ENCODE measurements at places on chromosomes 12 and 14.

DNA sequence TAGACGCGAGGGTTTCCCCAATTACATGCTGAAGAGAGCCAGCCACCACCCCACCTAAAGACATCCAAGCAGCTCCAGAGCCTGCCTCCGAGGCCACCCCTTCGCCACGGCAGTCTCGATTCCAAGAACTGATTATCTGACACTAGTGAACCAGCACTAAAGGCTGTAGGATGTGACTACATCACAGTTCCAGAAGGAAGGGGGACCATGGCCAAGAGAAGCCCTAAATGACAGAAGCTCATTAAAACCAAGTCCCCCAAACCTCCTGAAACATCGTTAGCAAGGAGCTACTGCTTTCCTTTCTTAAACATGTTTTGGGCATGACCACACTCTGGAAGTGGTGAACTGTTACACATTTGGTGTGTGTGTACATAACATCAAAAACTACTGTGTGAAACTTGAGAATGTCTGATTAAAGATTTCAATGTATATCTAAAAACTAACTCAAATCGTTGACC lies 88.2 kb downstream of the DUSP16 start:
- no peak overlapping the region for H3K4me3 ChIP-seq
- peaks cover 60% of the 10 kb centered on the region for H3K36me3 ChIP-seq
- H3K27ac ChIP-seq = peak overlapping the region; percentile 22
- no peaks in the 10 kb centered on the region for H3K27me3 ChIP-seq
- DNase-seq = no peak

GRCh38 chr14:85535991-85536832 lies 6.3 kb downstream of the FLRT2 start:
- peak overlapping the region; percentile 89 for H3K27ac ChIP-seq
- H3K4me3 ChIP-seq = peak overlapping the region; percentile 86
- H3K36me3 ChIP-seq = peaks cover 21% of the 10 kb centered on the region
- peaks cover 51% of the 10 kb centered on the region for H3K4me1 ChIP-seq

DNA sequence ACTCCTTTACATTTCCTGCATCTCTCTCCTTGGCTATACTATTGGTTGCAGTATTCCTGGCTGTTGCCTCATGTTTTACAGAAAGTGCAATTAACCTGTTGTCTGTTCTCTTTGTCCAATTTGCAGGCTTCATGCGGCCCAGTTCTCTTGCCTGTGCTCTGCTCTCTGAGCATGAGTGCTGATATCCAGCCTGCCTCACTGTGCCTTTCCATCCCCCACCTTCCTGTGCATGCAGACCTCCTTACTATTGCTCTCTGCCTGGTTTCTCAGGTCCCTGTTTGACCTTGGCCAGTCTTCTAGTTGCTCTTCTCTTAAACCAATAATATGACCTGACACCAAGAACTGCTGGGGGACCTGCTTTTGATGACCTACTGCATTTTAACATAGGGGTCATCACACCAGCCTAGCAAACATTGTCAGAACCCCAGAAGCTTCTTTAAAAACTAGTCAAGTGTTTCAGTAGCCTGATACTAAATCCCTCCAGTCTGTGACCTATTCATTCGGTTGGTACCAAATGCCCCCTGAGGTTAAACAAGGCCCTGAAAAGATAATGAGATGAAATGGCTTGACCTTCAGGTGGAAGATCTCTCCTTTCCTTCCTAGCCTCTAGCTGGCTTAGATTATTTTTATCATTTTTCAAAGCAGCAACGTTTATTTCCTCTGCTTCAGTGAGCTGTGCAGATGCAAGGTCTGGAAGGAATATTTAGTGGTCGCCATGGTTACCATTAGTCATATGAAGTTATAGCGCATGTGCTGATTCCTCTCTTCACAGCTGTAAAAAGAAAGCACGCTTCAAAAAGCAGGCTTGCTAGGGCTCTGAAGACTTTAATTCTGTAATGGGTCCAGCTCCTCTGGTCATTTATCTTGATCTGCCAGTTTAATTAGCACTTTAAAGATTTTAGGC lies 216.5 kb downstream of the PHLDA1 start:
- no peak for DNase-seq
- no peaks in the 10 kb centered on the region for H3K36me3 ChIP-seq
- H3K27me3 ChIP-seq = peaks cover 10% of the 10 kb centered on the region
- no peak overlapping the region for H3K27ac ChIP-seq

DNA sequence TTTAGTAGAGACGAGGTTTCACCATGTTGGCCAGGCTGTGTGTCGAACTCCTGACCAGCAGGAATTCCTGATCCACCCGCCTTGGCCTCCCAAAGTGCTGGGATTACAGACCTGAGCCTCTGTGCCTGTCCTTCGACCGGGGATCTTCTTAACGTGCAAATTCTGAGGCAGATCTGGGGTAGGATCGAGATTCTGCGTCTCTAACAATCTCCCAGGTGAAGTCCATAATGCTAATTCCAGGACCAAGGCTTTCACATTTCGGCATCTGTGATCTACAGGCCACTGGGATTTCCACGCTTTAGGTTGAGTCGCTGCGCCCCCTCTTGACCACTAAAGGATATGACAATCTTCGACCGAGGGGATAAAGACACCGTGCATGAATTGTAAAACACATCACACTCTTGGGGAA lies 24.8 kb downstream of the FOS start:
- no peak for DNase-seq
- no peaks in the 10 kb centered on the region for H3K4me1 ChIP-seq
- H3K4me3 ChIP-seq = no peak overlapping the region
- no peak overlapping the region for H3K27ac ChIP-seq
- no peaks in the 10 kb centered on the region for H3K27me3 ChIP-seq
- no peaks in the 10 kb centered on the region for H3K36me3 ChIP-seq

DNA sequence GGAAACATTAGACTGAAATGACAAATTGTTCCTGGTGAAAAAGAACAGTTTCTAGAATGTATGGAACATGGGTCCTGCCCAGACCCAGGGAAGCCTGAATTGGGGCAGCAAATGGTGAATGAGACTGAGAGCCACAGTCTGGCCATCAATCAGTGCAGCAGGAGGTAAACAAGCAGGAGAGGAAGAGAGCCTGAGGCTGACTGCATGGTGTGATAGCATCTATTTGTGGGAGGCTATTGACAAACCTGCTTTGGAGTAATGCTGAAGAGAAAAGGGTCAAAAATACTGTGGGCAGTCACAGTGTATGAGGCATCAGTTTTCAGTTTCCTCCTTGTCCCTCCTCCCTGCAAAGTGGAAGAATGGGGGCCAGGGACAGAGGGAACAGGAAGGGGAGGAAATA lies 136.8 kb downstream of the ANKS1B start:
- DNase-seq = no peak
- H3K27ac ChIP-seq = no peak overlapping the region
- no peaks in the 10 kb centered on the region for H3K27me3 ChIP-seq
- H3K4me3 ChIP-seq = no peak overlapping the region
- no peaks in the 10 kb centered on the region for H3K4me1 ChIP-seq

DNA sequence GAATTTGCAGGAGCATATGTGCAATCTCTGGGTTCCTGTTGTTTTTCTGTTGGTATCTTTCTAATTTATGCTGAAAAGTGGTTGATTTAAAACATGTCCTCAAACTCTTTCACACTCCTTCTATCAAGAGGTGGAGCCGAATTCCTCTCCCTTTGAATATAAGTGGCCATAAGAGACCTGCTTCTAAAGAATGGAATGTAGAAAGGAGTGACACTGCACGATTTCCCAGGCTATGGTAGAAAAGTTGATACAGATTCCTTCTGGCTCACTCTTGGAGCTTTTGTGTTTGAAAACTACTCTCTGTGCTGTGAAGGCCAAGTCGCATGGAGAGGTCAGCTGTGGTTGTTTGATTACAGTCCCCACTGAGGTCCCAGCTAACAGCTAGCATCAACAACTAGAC lies 613.2 kb downstream of the ETNK1 start:
- H3K4me3 ChIP-seq = no peak overlapping the region
- H3K36me3 ChIP-seq = no peaks in the 10 kb centered on the region
- H3K27ac ChIP-seq = no peak overlapping the region
- no peaks in the 10 kb centered on the region for H3K27me3 ChIP-seq
- no peak for DNase-seq
- H3K4me1 ChIP-seq = peaks cover 7% of the 10 kb centered on the region

- no peaks in the 10 kb centered on the region for H3K27me3 ChIP-seq
- DNase-seq = no peak
- H3K4me3 ChIP-seq = no peak overlapping the region
- H3K27ac ChIP-seq = peak overlapping the region; percentile 81
- H3K36me3 ChIP-seq = peaks cover 8% of the 10 kb centered on the region
- no peaks in the 10 kb centered on the region for H3K4me1 ChIP-seq
Observed at GRCh38 chr14:58119381-58119780, 32.6 kb downstream of the ARMH4 start.

- no peak overlapping the region for H3K27ac ChIP-seq
- H3K36me3 ChIP-seq = peaks cover 22% of the 10 kb centered on the region
- no peak overlapping the region for H3K4me3 ChIP-seq
- H3K4me1 ChIP-seq = peaks cover 11% of the 10 kb centered on the region
Observed at GRCh38 chr14:68208218-68208617, 388.6 kb downstream of the RAD51B start.

Measured in progenitor cell of endocrine pancreas (in vitro differentiated cells).